ENCODE measurements at places on chromosomes 16 and 17.

GRCh38 chr16:50121721-50122445 lies 31.2 kb upstream of the TENT4B start:
- DNase-seq: no peak

GRCh38 chr17:43540821-43541674 lies 5.1 kb downstream of the ETV4 start:
- DNase-seq: no peak

GRCh38 chr17:5110816-5111215 lies 862 bp downstream of the ZNF232 start:
- no peak for DNase-seq

DNA sequence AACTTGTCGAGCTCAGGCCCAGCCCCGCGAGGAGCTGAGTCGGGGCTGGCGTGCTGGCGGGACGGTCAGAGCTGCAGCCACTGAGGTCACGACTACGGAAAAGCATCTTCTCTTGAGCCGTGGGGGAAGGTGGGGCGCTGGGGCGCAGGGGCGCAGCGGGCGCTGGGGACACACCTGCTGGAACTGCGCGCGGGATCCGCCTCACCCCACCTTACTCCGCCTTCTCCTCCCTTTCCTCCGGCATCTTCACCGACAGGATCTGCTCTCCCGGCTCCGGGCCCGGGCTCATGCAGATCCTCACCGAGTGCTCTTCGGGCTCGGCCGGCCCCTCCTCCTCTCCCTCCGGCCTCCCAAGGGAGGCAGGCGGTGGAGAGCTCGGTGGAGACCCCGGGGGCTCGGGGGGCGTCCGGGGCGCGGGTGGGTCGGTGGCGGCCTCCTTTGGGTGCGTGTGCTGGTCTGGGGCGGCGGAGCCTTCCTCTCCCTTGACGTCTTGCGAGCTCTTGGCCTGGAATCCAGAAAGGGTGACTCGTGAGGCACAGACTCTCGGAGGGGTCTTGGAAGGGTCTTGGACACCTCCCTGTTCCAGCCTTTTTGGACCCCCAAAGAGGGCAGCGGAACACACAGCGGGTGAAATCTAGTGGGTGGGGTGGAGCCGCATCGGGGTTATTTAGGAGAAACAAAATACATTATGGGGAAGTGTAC lies 81.8 kb upstream of the KIFC3 start:
- DNase-seq: no peak

- DNase-seq: peak; percentile 65
Measured at GRCh38 chr17:81295676-81296381, 722 bp upstream of the SLC38A10 start.

GRCh38 chr16:71780521-71781089 lies 28.0 kb downstream of the AP1G1 start:
- DNase-seq: no peak

- DNase-seq: no peak
Measured at GRCh38 chr17:27315322-27315721, 21.4 kb downstream of the WSB1 start.

Measured in SW 1271 (cell line).